Daoy (cell line): ENCODE measurements at places on chromosomes 5 and 9.

DNA sequence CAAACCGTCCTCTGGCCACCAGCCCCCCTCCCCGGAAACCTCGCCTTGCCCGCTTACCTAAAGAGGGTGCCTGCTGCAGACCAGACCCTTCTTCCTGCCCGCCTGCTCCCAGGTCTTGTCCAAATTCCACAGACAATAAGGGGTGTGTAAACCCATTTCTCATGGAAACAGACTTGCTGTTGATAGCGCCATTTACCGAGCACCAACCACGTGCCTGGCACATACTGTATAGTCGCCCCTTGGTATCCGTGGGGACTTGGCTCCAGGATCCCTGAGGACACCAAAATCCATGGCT, 25.1 kb downstream of the CDHR2 start:
- DNase-seq: no peak

- no peak for DNase-seq
Measured at GRCh38 chr9:36207546-36208012, 16.9 kb downstream of the CLTA start.

- peak; percentile 32 for DNase-seq
Measured at GRCh38 chr9:72292256-72292682, 72.7 kb downstream of the ZFAND5 start.

- no peak for DNase-seq
Measured at GRCh38 chr5:171158581-171158980, 150.5 kb upstream of the TLX3 start.

DNA sequence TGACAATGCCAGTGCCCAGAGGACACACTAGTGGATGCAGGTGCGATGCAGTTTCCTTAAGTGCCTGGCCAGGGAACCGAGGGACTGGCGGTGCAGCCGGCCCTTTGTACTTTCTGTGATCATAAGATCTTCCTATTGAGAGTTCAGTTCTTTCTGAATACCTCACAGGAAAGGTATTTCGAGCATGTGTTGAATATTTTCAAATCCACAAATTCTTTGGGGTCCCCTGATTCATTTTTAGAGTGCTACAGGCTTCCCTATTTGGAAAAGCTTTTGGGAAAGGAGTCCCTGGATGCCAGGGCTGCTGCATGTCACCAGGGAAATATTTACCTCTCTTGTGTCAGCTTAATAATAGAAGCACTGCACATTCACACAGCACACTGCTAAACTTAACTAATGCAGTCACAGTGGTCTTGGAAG, 281.5 kb downstream of the GADD45G start:
- no peak for DNase-seq

GRCh38 chr9:74293479-74293878, 203.7 kb upstream of the RORB start:
- DNase-seq: no peak

DNA sequence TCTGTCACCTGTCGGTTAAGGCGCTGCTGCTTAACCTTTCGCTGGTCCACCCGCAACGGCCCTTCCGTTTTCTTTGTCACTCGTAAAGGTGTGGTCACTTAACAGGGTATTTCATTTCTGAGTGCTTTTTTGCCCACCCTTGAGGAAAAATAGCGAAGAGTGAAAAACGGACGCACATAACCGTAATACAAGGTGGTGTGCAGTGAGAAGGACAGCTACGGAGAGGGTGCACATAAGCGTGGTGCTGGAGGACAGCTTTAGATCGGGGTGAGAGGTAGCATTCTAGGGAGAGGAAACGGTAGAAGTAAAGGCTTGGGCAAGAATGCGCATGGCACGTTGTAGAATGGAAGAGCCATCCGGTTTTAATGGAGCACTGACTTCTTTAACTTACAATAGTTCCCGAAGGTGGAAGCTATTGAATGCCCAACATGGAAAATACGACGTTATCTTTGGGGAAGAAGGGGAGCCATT, 761 bp downstream of the CCT5 start:
- DNase-seq: no peak
